ENCODE measurements at places on chromosomes 1 and 21.
A peak's percentile ranks its signal among the peaks of the same experiment; 100 is the strongest.

DNA sequence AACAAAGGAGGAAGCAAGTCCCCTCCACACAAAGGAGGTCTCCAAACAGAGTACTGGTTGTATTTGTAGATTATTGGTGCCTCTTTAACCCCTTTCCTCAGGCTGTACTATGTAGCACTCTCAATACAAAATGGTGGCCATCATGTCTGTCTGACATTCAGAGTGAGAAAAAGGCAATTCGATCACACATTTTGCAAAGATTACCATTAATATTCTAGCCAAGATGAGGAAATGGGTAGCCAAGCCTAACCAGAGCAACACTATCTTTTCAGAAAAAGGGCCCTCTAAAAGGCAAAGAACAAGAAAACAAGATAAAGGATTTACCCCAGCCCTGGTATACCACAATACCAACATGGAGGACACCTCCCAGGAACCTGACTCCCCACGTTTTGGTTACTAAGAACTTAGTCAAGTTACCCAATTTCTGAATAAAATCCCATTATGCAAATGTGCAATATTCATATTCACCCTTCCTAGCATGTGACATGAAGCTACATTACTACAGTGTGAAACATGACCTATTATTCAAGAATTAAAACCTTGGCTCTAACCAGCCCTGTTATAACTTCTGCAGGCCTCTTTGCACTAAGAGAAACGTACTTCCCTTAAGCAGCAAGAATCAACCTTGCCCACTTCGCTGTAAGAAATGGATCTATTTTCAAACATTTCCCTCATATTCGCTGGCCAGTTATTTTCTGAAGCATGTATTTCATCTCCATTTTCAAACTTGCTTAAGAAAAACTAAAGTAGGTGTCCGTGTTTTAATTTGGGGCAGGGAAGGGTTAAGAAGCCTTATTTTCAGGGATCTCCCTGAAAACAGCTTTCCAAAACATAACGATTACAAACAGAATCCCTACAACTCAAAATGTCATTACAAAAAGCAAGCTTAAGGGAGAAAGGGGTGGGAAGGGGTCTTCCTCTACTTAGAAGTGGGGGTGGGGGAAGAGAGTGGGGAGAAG lies 2.1 kb downstream of the KDM5B start:
- peak; percentile 18 for DNase-seq

- DNase-seq: no peak
Measured at GRCh38 chr1:227447531-227447990, 115.8 kb upstream of the ZNF678 start.

- DNase-seq: no peak
Measured at GRCh38 chr1:208974717-208975116, 608.8 kb upstream of the CAMK1G start.

DNA sequence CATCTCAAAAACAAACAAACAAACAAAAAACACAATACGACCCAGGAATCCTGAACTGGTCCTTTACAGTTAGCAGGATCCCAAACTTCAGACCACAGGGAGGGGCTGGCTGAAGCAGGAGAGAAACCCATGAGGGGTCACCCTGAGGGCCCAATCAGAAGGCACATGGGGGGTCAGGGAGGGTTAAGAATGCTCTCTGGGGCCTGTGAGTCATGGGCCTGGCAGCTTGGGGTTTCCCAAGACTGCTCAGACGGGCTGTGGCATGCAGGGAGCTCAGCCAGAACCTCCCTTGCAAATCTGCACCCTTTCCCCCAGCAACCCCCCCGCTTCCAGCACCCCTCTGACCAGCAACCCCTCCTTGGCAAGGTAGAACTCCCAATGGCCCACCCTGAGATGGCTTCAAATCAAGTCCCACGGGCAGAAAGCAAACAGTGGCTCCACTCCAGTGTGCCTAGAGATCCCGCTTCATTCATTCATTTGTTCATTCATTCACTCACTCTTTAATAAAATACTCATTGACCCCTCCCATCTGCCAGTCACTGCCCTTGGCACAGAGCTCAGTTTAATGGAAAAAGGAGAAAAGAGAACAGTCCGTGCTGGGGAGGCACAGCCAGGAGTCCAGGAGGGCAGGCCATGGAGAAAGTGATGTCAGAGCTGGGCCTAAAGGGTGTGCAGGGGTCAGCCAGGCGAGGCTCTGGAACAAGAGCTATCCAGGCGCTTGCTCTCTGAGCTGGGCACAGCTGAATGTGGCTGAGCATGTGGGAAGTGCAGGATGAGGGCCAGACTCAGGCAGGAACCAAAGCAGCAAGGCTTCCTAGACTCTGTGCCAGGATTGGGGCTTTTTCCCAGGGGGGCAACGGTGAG lies 8.2 kb downstream of the UQCRHL start:
- no peak for DNase-seq

GRCh38 chr1:59803458-59804038 lies 11.2 kb upstream of the HOOK1 start:
- DNase-seq: no peak

DNA sequence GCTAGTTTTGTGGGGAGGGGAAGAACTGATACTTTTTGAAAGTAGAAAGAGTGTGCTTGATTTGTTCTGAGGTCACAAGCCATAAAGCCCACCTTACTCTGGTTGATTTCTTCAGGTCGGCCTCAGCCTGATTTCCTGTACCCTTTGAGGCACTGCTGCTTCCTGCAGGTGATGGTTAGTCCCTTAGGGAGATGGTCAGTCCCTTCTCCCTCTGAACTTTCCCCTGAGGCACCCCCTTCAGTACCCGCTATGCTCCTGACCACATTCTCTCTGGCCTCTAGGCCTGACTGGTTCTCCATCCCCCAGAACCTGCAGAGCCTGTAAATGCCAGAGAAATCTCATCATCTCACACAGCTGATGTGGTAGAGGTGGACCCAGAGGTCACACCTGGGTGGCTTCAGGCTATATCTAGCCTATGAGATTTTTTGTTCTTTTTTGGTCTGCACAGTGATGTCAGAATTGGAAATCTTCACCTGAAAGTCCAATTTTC lies 15.0 kb upstream of the ID3 start:
- DNase-seq: no peak

- peak; percentile 59 for DNase-seq
Measured at GRCh38 chr1:24321697-24322469, 2.7 kb downstream of the GRHL3 start.

DNA sequence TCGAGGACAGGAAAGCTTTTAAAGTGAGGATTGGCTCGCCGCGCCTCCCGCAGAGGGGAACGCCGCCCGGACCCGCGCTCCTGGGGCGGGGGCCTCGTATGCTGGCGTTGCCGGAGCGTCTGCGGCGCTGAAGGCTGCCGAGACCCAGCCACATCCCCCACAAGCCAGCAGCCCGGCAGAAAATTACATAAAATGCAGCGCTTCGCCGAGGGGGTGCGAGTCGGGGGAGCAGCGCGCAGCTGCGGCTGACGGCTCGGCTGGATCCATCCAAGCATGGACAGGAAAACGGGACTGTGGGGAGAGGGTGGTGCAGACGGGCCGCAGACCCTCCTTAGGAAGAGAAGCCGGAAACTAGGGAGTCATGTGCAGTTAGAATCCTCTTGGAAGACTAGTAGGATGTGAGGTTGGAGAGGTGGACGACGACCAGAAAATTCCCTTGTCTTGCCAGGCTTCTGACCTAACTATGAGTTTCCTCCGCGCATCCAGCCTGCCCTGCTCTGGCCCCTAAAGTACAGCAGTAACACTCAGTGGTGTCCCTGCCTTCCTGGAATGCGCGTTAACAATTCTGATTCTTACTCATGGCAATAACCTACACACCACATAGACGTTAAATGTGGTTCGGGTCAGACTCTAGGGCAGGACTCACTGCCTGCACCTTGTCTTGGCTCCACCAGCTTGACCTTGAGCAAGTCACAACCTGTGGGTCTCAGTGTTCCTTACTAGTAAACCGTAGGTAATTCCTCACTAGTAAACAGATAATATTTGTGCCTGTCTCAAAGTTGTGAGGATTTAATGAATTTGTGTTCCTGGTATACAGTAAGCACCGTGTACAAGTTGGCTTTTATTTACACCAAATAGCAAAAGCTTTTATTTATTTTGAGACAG lies 953 bp upstream of the BRWD1 start:
- DNase-seq: no peak

GRCh38 chr21:41251961-41252642 lies 64.5 kb upstream of the FAM3B start:
- DNase-seq: no peak

DNA sequence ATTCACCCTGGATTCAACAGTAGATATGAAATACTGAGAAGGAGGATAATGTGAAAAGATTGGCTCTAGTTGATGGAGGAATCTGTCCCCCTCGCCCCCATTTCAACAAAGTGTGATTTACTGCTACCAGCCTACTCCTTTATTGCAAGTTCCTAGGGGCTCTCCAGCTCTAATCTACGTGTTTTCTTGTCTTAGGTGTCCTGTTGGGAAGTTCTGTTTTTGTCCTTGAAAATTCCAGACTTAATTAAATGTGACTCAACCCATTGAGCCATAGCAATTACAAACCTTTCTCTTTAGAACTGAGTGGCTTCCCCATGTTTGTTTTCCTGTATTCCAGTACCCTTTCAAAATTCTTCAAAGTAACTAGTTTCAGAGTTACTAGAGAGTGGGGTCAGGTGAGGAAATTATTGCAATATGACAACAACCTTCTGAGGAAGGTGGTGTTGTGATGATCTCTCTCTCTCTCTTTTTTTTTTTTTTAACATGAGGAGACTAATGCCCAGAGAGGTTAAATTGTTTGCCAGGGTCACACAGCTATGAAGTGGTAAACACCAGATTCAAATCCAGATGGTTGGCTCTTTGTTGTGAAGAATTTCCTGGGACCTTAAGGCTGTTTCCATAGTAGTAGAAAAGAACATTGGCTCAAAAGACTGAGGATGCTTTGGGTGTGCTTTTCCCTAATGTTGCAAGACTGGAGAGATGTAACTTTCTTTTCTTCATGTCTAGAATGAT lies 3.5 kb downstream of the RGL1 start:
- no peak for DNase-seq

DNA sequence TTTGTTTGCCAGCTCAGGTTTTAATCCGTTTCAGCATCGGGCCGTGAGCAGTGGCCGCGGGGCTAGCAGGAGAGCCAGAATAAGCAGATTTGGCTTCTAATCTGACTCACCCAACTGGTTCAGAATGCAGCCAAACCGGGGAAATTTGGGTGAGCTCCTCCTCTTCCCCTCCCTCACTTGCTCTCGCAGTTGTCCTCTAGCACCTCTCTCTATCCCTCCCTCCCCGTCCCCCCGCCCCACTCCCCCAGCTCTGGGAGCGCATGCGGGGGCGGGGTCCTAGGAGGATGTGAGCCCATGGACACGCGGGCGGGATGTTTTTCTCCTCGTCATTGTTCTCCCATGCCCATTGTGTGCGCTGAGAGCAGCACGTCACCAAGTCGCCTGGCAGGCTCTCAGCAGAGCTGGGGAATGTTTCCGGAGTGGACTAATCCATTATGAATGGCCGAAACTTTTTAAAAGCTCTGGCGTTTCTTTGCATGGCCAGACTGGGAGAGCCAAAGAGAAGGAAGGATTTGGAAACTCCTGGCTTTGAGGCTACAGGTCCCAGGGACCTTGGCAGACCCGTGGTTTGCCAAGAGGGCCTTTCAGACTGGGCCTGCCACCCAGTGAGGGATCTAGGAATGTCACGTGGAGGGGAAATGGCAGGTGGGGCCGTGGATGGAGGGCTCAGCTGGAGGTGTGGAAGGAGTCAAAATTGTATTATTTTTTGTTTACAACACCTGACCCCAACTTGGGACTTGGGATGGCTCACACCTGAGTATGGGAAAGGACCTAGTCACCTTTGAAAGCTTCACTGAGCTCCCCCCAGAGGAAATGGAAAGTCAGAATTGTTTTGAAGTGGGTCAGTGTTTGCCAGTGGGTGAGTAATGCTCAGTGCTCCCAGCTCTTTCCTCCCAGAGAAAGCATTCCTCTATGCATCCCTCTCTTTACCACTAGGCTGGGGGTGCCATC lies 39.2 kb downstream of the CDK18 start:
- peak; percentile 5 for DNase-seq

DNA sequence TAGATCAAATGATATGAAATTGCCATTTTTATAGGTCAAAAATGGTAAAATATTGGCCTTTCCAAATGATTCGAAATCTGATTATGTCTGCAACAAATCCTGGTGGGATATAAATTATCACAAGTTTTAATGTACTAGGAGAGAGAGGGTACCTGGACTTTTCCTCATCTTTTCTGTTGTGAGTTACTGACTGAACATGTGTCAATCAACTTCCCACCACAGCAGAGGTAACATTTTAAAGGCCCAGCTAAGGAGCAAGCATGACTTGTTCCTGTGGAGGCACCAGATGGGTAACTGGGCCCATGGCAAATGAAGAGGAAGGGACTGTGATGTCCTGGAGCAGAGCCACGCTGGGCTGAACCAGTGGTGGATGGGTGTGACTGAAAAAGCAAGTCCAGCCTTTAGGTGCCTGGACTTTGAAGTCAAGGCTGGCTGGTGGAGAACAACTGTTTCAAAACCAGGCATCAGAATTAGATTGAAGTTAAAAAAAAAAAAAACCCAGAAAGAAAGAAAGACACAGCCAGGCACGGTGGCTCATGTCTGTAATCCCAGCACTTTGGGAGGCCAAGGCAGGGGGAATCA lies 6.6 kb downstream of the MR1 start:
- DNase-seq: no peak

DNA sequence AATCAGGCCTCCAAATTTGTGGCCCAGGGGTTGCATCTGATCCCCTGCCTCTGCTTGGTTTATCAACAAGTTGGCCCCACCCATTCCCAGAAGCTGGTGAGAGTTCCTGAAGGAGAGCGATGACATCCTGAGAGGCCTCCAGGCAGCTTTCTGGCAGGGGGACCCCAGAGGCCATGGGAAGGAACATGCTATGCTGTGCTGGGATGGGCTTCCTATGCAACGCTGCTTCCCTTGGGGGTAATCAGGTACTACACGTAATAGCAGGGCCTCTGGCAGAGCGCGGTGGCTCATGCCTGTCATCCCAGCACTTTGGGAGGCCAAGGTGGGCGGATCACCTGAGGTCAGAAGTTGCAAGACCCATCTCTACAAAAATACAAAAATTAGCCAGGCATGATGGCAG lies 8.4 kb upstream of the MTF1 start:
- DNase-seq: no peak

DNA sequence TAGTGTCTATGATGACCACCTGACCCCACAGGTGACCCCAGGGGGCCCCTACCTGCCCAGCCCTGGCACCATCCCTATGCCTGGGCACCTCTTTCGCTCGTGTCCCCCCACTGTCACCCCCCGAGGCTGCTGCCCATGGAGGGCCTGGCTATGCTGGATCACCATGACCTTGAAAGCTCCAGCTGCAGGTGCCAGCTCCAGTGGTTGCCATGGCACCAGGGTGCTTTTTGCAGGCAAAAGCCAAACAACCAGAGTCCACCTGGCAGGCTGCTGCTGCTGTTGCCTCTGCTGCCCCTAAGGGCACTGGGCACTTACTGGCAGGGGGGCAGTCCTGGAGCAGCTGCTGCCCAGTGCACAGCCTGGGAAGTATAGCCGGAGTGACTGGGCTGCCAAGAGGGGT lies 21.7 kb downstream of the ETNK2 start:
- no peak for DNase-seq
